Activated naive CD8-positive, alpha-beta T cell treated with anti-CD3 and anti-CD28 coated beads, Interleukin-2, amount 10 ng/mL, durations not matched to agents 7 days and 5 days (primary cell): ENCODE measurements at places on chromosomes 4 and X.

DNA sequence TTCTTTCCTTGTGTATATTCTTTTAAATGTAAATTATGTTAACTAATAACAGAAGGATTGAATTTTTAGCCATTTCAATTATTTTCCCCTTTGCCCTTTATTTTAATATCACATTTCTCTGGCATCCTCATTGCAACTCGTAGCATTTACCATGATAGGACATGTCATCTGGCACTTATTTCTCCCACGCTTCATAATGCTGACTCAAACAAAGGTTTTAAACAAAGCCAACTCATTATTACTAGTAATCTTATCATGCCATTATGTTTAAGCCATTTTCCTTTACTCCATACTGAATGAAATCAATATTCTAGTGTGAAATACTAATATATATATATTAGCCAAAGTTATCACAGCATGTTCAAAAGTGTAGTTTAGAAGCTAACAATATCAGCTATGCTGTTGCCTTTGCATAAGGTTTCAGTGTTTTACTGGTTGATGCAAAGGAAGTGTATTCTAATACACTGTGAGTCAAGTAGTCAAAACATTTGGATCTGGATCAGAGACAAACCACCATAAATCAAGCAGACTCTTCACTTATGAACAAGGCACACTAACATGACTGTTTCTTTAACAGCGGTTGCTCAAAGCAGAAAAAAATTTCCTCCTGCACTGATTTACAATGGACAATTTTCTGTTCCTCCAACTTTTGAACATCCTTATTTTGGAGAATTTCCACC lies 281.6 kb downstream of the SLC7A11 start:
- H3K4me1 ChIP-seq, result no peaks in the 10 kb centered on the region
- H3K36me3 ChIP-seq, result no peaks in the 10 kb centered on the region
- H3K4me3 ChIP-seq, result no peak overlapping the region
- H3K27me3 ChIP-seq, result no peaks in the 10 kb centered on the region
- no peak overlapping the region for H3K27ac ChIP-seq

DNA sequence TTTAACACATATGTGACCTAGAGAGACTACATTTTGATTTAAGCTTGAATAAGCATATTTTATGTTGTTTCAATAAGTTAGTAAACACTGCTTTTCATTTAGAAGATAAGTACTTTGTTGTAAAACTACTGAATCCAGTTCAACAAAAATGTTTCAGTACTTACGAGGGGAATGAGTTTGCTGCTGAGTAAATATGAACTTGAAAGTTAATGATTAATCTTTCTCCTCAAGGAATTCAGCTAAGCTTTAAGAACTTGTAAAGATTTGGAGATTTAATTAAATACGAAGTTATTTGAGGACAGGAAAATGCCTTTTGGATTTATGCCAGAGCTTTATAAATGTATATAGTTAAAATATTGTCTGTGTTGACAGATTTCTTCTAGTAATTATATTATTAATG lies 933.0 kb upstream of the LCORL start:
- DNase-seq, result no peak
- H3K27ac ChIP-seq, result no peak overlapping the region
- no peak overlapping the region for H3K4me3 ChIP-seq
- no peaks in the 10 kb centered on the region for H3K4me1 ChIP-seq
- H3K36me3 ChIP-seq, result no peaks in the 10 kb centered on the region

DNA sequence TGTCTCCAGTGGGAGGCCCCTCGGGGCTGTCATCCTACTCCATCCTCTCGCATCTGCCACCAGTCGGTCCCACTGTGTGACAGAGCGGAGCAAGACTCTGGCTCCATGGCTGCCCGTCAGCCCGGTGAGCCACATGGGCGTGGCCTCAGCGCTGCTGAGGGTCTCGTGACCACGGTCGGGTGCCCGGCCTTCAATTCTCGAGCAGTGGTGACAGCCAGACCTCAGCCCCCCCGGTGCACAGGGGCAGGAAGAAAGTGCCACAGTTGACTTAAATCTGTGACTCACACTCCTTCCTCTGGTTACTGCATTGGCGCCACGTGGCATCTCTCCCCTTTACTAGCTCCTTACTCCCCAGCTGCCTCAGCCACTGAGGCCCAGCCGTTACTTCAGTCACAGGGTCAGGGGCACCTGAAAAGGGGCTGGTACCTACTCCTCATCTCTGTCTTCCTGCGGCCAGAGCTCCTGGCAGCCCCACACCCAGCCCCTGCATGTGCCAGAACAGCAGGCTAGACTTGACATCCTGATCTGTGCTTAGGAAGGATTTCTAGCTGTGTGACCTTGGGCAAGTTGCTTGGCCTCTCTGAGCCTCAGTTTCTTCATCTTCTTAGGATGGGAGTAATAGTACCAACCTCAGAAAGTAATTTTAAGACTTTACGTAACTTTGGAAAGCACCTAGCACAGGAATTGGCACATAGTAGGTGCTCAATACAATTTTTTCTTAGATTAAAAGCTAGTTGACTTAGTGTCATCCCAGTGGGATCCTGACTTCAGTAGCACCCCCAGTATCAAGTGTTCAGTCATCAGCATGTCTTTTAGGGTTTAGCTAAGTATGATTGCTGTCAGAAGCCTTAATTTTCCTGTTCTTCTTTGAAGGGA lies 66.1 kb downstream of the TNIP2 start:
- H3K4me3 ChIP-seq, result no peak overlapping the region
- no peak overlapping the region for H3K27ac ChIP-seq
- H3K27me3 ChIP-seq, result no peaks in the 10 kb centered on the region
- peaks cover 8% of the 10 kb centered on the region for H3K4me1 ChIP-seq

- DNase-seq, result no peak
- no peaks in the 10 kb centered on the region for H3K27me3 ChIP-seq
- H3K27ac ChIP-seq, result no peak overlapping the region
- H3K4me1 ChIP-seq, result no peaks in the 10 kb centered on the region
Observed at GRCh38 chr4:183201331-183201730, 102.3 kb downstream of the WWC2 start.

DNA sequence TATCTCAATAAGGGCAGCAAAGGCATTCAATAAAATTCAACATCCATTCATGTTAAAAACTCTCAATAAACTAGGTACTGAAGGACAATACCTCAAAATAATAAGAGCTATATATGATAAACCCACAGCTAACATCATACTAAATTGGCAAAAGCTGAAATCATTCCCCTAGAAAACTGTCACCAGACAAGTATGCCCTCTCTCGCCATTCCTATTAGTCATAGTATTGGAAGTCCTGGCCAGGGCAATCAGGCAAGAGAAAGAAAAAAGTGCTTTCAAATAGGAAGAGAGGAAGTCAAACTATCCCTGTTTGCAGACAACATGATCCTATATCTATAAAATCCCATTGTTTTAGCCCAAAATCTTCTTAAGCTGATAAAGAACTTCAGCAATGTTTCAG lies 116.8 kb downstream of the TENT5D start:
- no peaks in the 10 kb centered on the region for H3K4me1 ChIP-seq
- no peaks in the 10 kb centered on the region for H3K27me3 ChIP-seq
- no peaks in the 10 kb centered on the region for H3K36me3 ChIP-seq
- DNase-seq, result no peak

DNA sequence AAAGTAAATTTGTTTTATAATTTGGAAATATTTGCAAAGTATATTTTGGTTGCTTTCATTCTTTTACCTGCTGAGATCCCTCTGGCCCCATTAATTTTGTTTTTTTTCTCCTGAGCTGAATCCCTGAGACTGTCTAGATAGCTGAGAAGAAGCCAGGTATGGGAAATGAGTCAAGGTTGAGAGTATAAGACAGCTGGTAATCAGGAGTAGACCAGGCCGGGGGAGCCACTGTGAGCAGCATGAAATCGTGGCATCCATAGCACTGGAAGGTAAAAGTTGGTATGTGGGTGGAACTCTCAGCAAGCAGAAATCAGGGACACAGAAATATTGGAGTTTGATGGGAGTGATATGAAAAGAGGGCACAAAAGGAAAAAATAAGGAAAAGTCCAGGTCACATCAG lies 164.5 kb downstream of the FHIP1A start:
- H3K4me3 ChIP-seq, result no peak overlapping the region
- no peak for DNase-seq
- no peak overlapping the region for H3K27ac ChIP-seq
- no peaks in the 10 kb centered on the region for H3K36me3 ChIP-seq

DNA sequence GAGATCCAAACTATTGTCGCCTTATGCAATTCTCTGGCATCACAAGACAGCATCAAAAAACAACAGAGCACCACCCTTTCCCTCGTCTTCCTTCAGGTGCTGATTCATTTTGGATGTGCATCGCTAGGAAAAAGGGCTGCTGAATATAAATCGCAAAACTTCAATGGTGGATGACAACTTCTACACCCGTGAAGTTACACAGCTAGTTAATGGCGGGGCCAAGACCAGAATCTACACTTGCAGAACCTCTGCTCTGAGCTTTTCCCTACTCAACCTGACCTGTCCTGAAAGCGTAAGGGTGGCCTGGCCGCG lies 674 bp downstream of the GNPDA2 start:
- DNase-seq, result no peak
- peaks cover 32% of the 10 kb centered on the region for H3K4me1 ChIP-seq
- peaks cover 3% of the 10 kb centered on the region for H3K36me3 ChIP-seq
- peak overlapping the region; percentile 89 for H3K27ac ChIP-seq

- no peaks in the 10 kb centered on the region for H3K27me3 ChIP-seq
- no peak for DNase-seq
- peaks cover 1% of the 10 kb centered on the region for H3K4me1 ChIP-seq
Observed at GRCh38 chr4:82833696-82834313, 35.2 kb upstream of the SCD5 start.
